Ureter (tissue), 1 donor: ENCODE measurements at places on chromosomes 2 and 18. TPM values are rescaled to one million over a fixed set of nuclear protein-coding genes. Genes with fewer than 3 reads are reported as not detected.

- no peak for DNase-seq
Observed at GRCh38 chr18:61694236-61694635, 198.6 kb downstream of the RNF152 start.

GRCh38 chr2:169493360-169493759, 14.1 kb downstream of the BBS5 start:
- no peak for DNase-seq

GRCh38 chr2:9003366-9003615, 193 bp downstream of the MBOAT2 start:
- DNase-seq: no peak

Gene MDH1B
- total RNA-seq: 2.7 TPM

Gene NDUFV2
- total RNA-seq: 137 TPM

DNA sequence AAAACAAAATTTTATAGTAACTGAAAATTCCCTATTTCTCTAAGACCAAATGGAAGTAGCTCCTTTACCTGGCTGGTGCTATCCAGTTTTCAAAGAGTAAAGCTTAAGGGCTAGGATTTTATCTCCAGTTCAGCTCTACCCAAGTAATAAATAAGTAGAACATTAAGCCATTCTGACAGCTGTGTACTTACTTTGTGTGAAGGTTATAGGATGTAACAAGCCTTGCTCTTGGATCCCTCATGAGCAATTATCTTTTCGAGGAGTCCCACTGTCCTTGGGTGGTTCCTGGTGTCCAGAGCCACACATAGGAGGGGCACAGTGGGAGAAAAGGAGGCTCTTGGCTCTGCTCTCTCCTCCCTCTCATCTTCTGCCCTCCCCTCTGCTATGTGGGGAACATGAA, 45.5 kb downstream of the KIF5C start:
- DNase-seq: no peak

GRCh38 chr2:19592197-19592596, 233.8 kb upstream of the OSR1 start:
- DNase-seq: no peak

- no peak for DNase-seq
Observed at GRCh38 chr18:59481436-59481835, 122.4 kb upstream of the LMAN1 start.

Gene OBSL1
- 89.1 TPM for total RNA-seq

GRCh38 chr2:32498306-32498705, 129.5 kb upstream of the TTC27 start:
- no peak for DNase-seq

Gene CRYBA2
- not detected for total RNA-seq

DNA sequence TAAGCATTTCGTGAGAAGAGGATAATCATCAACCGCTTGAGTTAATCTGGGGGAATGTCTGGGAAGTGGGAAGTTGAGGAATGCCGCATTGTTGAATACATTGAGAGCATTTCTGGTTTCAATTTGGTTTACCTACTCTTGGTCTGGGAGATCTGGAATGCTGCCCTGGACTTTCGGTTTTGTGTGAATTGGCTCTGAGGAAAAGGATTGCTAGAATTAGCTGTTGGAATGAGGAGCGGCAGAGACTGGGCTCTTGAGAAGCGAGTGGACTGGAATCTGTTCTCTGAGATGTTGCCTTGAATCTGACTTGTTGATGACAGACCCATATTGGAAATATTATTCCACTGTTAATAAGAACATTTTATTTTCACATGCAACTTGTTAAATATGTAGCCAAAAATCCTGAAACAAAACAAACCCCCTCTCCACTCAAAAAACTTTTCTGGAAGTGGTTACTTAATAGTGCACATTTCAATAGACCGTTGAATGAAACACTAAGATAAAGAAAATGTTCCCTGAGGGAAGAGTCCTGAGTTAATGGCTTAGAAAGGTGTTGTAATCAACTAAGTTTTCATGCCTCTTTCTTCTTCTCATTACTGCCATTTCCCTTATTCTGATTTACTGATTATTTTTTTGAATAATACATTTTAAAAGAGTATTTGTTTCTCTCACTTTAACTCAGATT, 50.8 kb downstream of the PTPRM start:
- DNase-seq: no peak

GRCh38 chr18:2984091-2984490, 28.9 kb downstream of the LPIN2 start:
- DNase-seq: no peak

- no peak for DNase-seq
Observed at GRCh38 chr2:152309352-152310214, 25.4 kb upstream of the FMNL2 start.

Gene DIPK1C
- total RNA-seq: not detected

Gene REG1B
- not detected for total RNA-seq

DNA sequence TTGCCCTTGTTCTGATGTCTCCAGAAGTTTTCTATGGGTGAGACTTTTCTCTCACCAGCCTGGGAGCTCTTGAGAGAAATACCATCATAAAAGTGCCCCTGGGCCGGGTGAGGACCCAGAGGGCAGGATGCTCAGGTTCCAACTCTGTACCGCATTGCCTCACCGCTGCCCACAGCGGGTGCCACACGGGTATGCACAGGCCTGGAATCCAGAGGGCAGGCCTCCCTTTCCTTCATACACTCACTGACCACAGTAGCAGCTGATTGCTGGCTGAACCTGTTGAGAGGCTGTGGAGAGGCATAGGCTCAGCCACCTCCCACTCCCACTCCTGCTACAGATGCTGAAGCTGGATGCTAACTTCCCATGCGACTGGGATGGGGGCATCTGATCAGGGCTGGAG, 293.8 kb downstream of the CYP26B1 start:
- DNase-seq: no peak

DNA sequence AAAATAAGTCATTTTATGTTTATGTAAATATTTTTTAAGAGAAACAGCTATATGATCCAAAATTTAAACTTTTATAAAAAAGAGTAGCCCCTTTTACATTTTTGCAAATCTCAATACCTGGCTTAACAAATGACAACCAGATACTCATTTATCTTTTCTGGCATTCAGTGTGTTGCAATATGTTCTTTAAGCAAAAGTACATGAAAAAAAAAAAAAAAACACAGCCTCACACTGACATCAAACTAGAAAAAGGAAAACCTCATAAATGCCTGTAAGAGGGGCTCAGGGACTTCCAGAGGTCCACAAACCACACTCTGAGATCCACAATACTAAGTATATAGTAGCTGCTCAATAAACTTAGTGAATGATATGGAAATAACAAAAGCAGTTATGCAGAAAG, 21.9 kb downstream of the PPP4R3B start:
- DNase-seq: no peak

DNA sequence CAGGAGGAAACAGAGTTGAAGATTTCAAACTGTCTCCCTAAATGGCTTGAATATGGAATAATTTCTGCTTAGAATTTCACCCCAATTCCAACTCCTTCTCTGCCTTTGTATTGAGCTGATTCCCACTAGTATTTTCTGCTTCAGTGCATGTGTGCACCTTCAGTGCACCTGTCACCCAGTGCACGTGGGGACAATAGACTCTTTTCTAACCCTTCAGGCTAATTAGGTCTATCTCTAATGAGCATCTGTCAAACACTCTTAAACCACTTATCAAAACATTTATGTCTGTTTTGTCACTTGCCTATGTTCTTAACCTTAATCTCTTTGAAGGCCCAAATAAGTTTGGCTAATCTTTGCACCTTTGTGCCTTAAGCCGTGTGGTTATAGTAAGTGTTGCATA, 232.0 kb upstream of the NETO1 start:
- DNase-seq: no peak

GRCh38 chr2:206482123-206482522, 38.8 kb downstream of the ADAM23 start:
- no peak for DNase-seq

DNA sequence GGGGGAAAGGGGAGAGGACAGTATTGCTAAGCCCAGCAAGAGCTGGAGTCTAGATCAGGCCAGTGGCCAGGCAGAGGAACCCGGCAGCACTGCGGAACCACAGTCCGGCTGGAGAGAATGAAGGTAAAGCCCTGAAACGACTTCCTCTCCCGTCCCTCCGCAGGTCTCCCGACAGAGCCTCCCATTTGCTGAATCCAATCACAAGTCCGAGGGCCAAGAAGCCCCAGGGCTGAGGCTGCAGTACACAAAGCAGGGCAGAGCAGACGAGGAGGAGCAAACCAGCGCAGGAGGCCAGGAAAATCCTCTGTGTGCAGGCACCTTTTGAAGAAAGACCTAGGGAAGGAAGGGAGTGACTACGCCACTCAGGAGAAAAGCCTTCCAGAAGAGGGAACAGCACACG, 104.4 kb downstream of the OSBPL1A start:
- DNase-seq: no peak

Gene TCF7L1
- total RNA-seq: 15.5 TPM

GRCh38 chr2:120764991-120765677, 29.5 kb downstream of the GLI2 start:
- DNase-seq: no peak

- DNase-seq: no peak
Observed at GRCh38 chr18:26496528-26496927, 51.8 kb downstream of the KCTD1 start.

DNA sequence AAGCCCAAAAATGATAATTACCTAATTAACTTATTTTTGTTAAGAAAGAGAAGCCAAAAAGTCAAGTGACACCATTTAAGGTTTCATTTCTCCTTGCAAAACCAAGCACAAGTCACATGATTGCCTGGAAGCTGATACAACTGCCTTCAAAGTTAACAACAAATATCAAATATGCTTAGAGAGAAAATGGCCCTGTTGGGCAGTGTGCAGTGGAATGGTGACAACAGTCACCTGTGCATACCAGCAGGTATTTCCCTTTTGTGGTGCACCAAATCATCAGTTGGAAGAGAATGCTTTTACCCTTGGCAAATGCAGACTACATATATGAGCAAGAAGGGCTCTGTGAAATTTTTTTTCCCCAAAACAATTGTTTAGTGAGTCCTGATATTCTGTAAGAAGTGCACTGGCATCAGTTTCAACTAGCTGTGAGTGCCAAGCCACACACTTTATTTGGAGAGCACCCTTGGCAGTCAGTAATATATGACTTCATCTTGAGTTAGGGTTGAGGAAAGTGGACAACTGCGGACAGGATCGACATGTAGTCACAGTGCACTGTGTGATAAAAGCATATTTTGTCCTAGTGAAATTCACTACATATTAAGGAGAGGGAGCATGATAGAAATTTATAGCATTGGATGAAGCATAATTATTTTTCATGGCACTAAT, 74.9 kb upstream of the DOCK10 start:
- DNase-seq: no peak

Gene DSC2
- total RNA-seq: 5.1 TPM

Gene ZNF513
- 39.3 TPM for total RNA-seq

GRCh38 chr2:182858671-182859070, 7.8 kb downstream of the FRZB start:
- no peak for DNase-seq

GRCh38 chr2:177797808-177798207, 274.8 kb downstream of the PDE11A start:
- DNase-seq: no peak

DNA sequence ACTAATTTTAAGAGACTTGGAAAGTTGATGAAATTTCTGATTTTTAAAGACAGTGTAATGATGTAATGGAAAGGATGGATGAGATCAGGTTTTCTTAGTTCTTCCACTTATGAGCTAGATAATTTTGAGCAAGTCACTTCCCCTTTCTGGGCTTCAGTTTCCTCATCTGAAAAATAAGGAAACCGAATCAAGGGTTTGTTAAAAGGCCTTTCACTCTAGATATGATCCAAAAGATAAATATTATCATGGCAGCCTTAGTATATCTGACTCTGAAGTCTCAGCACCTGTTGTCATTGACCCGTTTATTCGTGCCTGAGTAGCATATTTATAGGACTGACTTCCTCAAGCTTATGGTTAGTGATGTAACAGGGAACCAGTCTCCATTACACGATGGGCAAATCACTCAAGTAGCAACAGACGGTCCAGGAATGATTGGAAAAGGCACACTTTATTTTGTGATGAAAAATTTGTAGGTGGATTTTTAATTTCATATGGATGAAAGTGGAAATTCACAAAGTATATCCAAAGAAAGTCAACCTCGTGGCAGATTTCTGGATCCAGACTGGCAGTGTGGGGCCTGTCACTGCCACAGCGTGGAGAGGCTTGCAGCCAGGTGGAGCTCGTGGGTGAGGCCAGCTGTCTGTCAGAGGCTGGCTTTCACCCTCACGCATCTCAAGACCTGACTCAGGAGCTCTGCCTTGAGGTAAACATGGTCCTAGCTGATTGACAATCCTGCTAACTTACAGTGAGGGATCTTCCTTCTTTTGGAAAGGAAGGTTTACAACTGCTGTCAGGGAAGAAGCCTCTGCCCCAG, 137.9 kb upstream of the CXCR4 start:
- DNase-seq: no peak

Gene GPR35
- 1.6 TPM for total RNA-seq

Gene SAG
- not detected for total RNA-seq

Gene COPS9
- total RNA-seq: 88.1 TPM

GRCh38 chr18:55588870-55589595, 1.0 kb upstream of the TCF4 start:
- DNase-seq: no peak

- no peak for DNase-seq
Observed at GRCh38 chr2:118474541-118474920, 372.9 kb downstream of the EN1 start.

- DNase-seq: no peak
Observed at GRCh38 chr2:18934886-18935285, 345.5 kb upstream of the NT5C1B start.

DNA sequence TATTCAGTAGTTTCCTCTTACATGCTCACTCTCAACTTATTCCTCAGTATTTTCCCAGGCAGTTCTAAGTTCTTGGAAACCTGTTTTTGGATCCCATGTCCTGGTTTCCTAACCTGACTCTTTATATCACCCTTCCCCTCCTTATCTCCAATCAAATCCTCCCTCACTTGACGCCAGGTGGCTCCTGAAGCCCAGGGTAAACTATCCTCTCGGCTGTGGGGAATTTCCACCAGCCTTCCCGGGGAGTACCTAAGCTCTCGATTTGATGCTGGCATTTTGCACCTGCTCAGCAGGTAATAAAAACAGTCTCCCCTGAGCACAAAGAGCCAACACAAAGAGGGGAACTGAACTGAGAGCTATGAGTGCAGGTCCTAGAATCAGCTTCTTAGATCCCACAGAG, 538.0 kb downstream of the SLC4A3 start:
- DNase-seq: peak; percentile 52

DNA sequence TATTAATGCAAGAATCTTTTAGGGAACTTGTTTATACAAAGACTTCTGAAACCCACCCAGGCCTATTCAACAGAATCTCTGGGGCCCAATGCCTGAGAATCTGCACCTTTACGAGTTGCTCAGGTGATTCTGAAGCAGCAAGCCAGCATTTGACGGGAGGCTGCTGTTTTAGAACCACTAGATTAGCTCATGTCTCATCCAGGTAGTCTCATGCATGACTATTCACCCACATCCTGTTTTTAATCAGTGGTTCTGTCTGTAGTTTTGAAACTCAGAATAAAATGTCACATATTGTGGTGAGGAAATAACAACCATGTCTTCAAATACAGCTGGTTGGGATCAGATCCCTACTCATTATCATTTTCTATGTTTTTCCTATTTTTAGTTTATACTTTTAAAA, 39.5 kb downstream of the CYTIP start:
- no peak for DNase-seq

Gene STPG4
- total RNA-seq: not detected

Gene TGFA
- total RNA-seq: 17.8 TPM

Gene OTOS
- total RNA-seq: not detected
